ENCODE measurements at places on chromosomes 1 and 21.
A peak's percentile ranks its signal among the peaks of the same experiment; 100 is the strongest.

DNA sequence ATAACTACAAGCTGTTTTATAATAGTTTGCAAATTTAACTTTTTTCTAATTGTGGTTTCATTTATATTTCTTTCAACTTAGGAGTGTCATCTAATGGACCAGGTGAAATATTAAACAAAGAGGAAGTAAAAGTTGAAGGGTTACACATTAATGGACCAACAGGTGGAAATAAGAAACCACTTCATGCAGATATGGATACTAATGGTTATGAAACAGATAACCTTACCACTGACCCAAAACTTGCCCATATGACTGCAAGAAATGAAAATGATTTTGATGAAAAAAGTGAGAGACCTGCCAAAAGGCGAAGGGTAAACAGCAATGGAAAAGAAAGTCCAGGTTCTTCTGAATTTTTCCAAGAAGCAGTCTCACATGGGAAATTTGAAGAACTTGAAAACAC is 59.7 kb downstream of the MIER1 start:
- no peak for DNase-seq

DNA sequence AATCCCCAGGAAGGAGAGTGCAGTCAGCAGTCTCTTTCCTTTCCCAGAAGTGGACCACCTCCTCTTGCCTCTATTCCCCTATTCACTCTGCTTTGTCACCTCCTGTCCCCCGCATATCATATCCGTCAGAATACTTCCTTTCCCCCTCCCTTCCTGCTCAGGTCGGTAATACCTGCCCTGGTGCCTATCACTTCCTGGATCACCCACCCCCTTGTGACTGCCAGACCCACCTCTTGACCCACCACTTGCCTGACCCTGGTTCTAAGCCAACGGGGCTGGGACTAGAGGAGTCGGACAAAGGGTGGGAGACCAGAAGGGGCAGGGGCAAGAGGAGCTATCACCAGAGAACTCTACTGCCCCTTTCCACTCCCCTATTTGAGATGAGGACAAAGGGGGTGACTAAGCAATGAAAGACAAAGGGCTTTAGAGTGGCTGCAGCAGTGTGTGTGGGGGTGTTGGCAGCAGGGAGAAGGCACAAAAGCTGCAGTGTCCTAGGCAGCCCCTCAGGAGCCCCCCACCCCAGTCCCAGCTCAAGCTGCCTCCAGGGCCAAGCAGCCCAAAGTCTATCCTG is 1.7 kb upstream of the ADAMTS4 start:
- DNase-seq = peak; percentile 50

- no peak for DNase-seq
These were observed 147.7 kb upstream of the DNAH14 start for GRCh38 chr1:224781800-224782199.

- DNase-seq = no peak
These were observed 37.8 kb upstream of the LPAR3 start for GRCh38 chr1:84930831-84931230.

Data from H9 (cell line).